Heart right ventricle (tissue), 16 donors: ENCODE measurements at places on chromosomes 2 and 18. TPM values are rescaled to one million over a fixed set of nuclear protein-coding genes. Genes with fewer than 3 reads are reported as not detected.

Gene AFF3
- total RNA-seq = 4.9 TPM

Gene LAMA1
- total RNA-seq = 0.13 TPM

Gene CXCR1
- total RNA-seq = 0.62 TPM

Gene KYNU
- 0.89 TPM for total RNA-seq

Gene LYG1
- 0.35 TPM for total RNA-seq

Gene DES
- 13,982 TPM for total RNA-seq

Gene PPP1CB
- total RNA-seq = 408 TPM

Gene CD8B2
- total RNA-seq = not detected

Gene IL1A
- not detected for total RNA-seq

Gene KCNG3
- total RNA-seq = not detected

Gene GLB1L
- 2.6 TPM for total RNA-seq

Gene SLC5A7
- total RNA-seq = not detected

Gene REL
- total RNA-seq = 8.4 TPM

Gene SLC4A3
- 579 TPM for total RNA-seq

Gene ACOXL
- total RNA-seq = not detected

Gene DRC1
- not detected for total RNA-seq

Gene LYG2
- total RNA-seq = not detected
